ENCODE measurements at places on chromosomes 2 and 18. TPM values are rescaled to one million over a fixed set of nuclear protein-coding genes. Genes with fewer than 3 reads are reported as not detected.

Gene HNMT
- total RNA-seq = 105 TPM

Gene CHRND
- total RNA-seq = not detected

DNA sequence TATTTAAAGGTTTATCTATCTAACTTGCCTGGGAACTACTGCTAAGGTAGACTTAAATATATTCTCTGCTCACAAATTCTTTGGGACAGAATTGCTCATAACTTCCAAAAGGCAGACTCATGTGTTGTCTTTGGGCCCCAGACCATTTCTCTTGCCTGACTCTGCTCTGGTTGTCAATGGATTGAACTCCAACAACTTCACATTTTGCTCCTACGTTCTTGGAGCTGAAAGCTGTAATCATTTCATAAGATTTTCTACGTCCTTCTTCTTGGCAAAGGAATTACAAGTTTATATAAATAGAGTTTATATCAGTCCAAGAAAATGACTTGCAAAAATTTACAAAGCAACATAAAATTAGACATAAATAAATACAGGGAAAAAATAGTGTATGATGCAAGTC is 32.9 kb upstream of the PPM1B start:
- no peaks in the 10 kb centered on the region for H3K4me1 ChIP-seq
- no peak for DNase-seq
- H3K4me3 ChIP-seq = no peak overlapping the region
- H3K36me3 ChIP-seq = no peaks in the 10 kb centered on the region
- no peak overlapping the region for H3K27ac ChIP-seq

GRCh38 chr18:27824275-27824674 is 352.7 kb downstream of the CDH2 start:
- DNase-seq = no peak
- no peak overlapping the region for H3K27ac ChIP-seq
- H3K4me1 ChIP-seq = no peaks in the 10 kb centered on the region
